ENCODE measurements at places on chromosomes 11 and 22. TPM values are rescaled to one million over a fixed set of nuclear protein-coding genes. Genes with fewer than 3 reads are reported as not detected.

Gene HBG1
- polyA plus RNA-seq = not detected

Gene DENND6B
- polyA plus RNA-seq = 19.3 TPM

Gene BLID
- not detected for polyA plus RNA-seq

Gene CLDN5
- polyA plus RNA-seq = 123 TPM

Gene MMP10
- not detected for polyA plus RNA-seq

Gene SCN2B
- polyA plus RNA-seq = 9.0 TPM

Gene MSANTD4
- polyA plus RNA-seq = 7.5 TPM

Gene OR9Q1
- not detected for polyA plus RNA-seq

Gene GGA1
- 41.6 TPM for polyA plus RNA-seq

All from brain (organoid and tissue), 16 donors.